Dermis microvascular lymphatic vessel endothelial cell (primary cell): ENCODE measurements at places on chromosomes 7 and 10. TPM values are rescaled to one million over a fixed set of nuclear protein-coding genes. Genes with fewer than 3 reads are reported as not detected.

The CARD11 gene
- total RNA-seq: 3.2 and 7.0 TPM in 2 replicates

The CPA1 gene
- total RNA-seq: not detected in 2 replicates

The AKR1C4 gene
- 0.13 TPM in 1 of 2 replicates, not detected in the other for total RNA-seq

The JCAD gene
- total RNA-seq: 50.6 and 69.3 TPM in 2 replicates

The ENTPD1 gene
- total RNA-seq: 5.3 and 6.2 TPM in 2 replicates

The FAM221A gene
- total RNA-seq: 4.3 and 5.6 TPM in 2 replicates

The GIMAP7 gene
- 64.4 and 108 TPM in 2 replicates for total RNA-seq

The RP9 gene
- 8.1 and 8.2 TPM in 2 replicates for total RNA-seq

The NPFFR1 gene
- total RNA-seq: not detected in 2 replicates

The NRP1 gene
- 26.2 and 65.0 TPM in 2 replicates for total RNA-seq

The CALHM2 gene
- 16.0 and 16.2 TPM in 2 replicates for total RNA-seq

The KCND2 gene
- 0.13 and 0.38 TPM in 2 replicates for total RNA-seq

The EPHB4 gene
- 272 and 378 TPM in 2 replicates for total RNA-seq

The TCERG1L gene
- total RNA-seq: not detected in 2 replicates

The AUTS2 gene
- total RNA-seq: 0.51 and 1.3 TPM in 2 replicates

The CALML3 gene
- total RNA-seq: not detected in 2 replicates

The BLNK gene
- not detected in 2 replicates for total RNA-seq

The HK1 gene
- total RNA-seq: 97.1 and 113 TPM in 2 replicates

The CLIP2 gene
- 28.8 and 31.5 TPM in 2 replicates for total RNA-seq

The MOGAT3 gene
- not detected in 2 replicates for total RNA-seq

The AKR1C2 gene
- total RNA-seq: 22.7 and 53.6 TPM in 2 replicates

The ZP3 gene
- 1.7 and 2.5 TPM in 2 replicates for total RNA-seq

The TMEM248 gene
- 54.0 and 87.9 TPM in 2 replicates for total RNA-seq

The KCNIP2 gene
- total RNA-seq: 0.13 TPM in 2 replicates

The UPK3B gene
- 0.13 and 0.38 TPM in 2 replicates for total RNA-seq

The PDE1C gene
- 0.13 TPM in 2 replicates for total RNA-seq

The RNF32 gene
- total RNA-seq: 0.25 and 0.26 TPM in 2 replicates

The CLDN15 gene
- total RNA-seq: 2.1 and 3.2 TPM in 2 replicates

The MUC3A gene
- total RNA-seq: 0.13 TPM in 1 of 2 replicates, not detected in the other

The SSC4D gene
- 0.51 and 0.63 TPM in 2 replicates for total RNA-seq

The GPRIN2 gene
- not detected in 2 replicates for total RNA-seq

The OR2A7 gene
- under 0.01 TPM in 1 of 2 replicates, not detected in the other for total RNA-seq

The TUBB8 gene
- under 0.01 TPM in 1 of 2 replicates, not detected in the other for total RNA-seq

The CPN1 gene
- total RNA-seq: not detected in 2 replicates

The TMEM178B gene
- under 0.01 TPM in 2 replicates for total RNA-seq

The DPY19L1 gene
- total RNA-seq: 53.1 and 53.9 TPM in 2 replicates

The KNDC1 gene
- under 0.01 TPM in 1 of 2 replicates, not detected in the other for total RNA-seq

The TBC1D12 gene
- 12.7 and 21.4 TPM in 2 replicates for total RNA-seq

The IKZF1 gene
- total RNA-seq: 0.13 and 0.38 TPM in 2 replicates

The ARMH3 gene
- 5.3 and 6.3 TPM in 2 replicates for total RNA-seq

The FEZF1 gene
- not detected in 2 replicates for total RNA-seq

The HGF gene
- total RNA-seq: 0.25 and 0.77 TPM in 2 replicates

The TBRG4 gene
- 55.5 and 62.8 TPM in 2 replicates for total RNA-seq

The CYTH3 gene
- total RNA-seq: 11.6 and 17.3 TPM in 2 replicates

The UBTD1 gene
- total RNA-seq: 45.1 and 62.6 TPM in 2 replicates

The GATA3 gene
- under 0.01 TPM in 2 replicates for total RNA-seq
